Posterior vena cava (tissue), 2 donors: ENCODE measurements at places on chromosomes 7 and 10.
A peak's percentile ranks its signal among the peaks of the same experiment; 100 is the strongest.

DNA sequence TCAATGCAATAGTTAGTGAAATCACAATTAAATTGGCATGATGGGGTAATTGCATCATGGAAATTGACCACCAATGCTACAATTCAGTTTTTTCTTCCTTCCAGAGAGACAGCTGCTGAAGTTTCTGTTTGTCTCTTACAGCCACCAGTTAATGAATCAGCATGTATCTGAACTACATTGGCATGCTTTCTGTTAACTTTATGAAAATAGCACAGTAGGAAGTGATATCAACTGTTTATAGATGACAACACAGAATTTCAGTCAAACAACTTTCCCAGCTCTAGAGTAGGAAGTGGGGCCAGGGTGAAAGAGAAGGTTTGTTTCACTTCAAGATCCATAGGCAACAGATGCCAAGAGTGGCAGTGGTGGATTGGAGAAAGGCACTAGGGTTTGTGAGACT, 339.6 kb upstream of the VWC2 start:
- DNase-seq, result no peak

GRCh38 chr7:142690554-142691182, 58.6 kb upstream of the PRSS1 start:
- no peak for DNase-seq

GRCh38 chr7:2928613-2929311, 84.7 kb upstream of the GNA12 start:
- peak; percentile 75 for DNase-seq

DNA sequence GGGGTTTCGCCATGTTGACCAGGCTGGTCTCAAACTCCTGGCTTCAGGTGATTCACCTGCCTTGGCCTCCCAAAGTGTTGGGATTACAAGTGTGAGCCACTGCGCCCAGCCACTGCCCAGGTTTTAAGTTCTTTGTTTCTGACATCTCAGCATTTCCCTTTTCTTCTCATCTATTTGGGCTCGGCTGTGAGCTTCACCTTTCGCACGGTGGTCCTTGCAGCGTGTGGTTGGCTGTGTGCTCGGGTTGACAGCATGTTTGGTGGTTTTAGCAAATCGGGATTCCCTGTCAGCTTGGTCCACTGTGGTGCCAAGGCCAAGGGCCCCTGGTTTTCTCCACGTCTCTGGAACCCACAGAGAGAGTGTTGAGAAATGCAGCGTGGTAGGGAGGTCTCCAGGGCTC, 138.8 kb downstream of the DNAJB6 start:
- peak; percentile 42 for DNase-seq
